ENCODE measurements at places on chromosomes 3 and 15.

- DNase-seq = no peak
Observed at GRCh38 chr15:72070817-72071447, 47.0 kb downstream of the MYO9A start.

- no peak for DNase-seq
Observed at GRCh38 chr15:81865850-81866537, 179.8 kb downstream of the MEX3B start.

DNA sequence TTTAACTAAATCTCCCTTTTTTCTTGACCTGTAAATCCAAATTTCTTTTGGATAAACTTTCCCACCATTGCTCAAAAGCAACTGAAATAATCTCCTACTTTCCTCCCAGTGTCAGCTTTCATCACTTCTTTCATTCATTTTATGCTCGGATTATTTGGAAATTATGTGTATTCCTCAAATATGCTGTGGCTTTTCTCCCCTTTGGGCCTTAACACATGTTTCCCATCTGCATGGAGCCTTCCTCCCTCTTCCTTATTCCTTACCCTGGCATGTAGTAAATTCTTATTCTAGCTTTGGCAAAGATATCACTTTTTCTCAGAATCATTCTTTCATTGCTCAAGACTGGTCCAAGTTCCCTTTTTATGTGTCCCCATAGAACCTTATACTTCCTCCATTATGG lies 41.8 kb upstream of the TUSC7 start:
- DNase-seq = no peak

DNA sequence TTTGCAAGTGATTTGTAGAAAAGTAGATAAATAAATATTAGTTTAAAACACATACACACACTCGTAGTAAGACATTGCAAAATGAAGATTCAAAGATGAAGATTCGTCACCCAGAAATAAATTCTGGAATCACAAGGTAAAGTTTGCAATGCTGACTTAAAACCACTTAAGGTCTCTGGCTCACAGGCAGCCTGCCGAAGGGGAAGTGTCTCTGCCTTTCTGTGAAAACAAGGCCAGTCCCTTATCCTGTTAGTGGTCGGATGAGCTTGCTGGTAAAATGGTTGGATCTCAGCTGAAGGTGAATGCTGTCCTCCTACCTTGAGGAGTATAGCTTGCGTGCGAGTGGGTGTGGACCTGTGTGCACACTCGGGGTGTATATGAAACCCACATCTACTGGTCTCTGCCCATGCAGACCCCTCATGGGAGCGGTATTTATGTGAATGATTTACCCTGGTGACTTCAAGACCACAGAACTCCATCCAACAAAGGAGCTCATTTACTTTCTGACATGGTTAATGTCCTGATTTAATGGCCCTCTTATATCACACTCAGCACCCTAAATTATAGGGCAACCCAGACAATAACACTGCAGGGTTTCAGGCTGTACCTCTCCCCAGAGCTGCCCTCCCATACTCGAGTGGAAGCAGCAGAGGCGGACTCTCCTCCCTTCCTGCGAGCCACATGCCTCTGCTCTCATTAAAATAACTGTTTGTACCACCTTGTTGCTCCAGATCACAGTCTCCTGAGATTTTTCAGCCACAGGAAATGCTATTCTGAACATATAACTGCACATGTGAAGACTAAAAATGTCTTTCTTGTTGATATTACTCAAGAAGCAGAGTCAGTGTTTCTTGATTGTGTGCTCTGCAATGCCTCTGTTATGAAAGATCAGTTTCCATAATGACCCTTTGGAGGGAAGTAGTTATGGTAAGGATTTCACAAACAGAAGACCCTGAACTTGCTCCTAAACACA lies 45.9 kb upstream of the ALDH1A3 start:
- DNase-seq = no peak

DNA sequence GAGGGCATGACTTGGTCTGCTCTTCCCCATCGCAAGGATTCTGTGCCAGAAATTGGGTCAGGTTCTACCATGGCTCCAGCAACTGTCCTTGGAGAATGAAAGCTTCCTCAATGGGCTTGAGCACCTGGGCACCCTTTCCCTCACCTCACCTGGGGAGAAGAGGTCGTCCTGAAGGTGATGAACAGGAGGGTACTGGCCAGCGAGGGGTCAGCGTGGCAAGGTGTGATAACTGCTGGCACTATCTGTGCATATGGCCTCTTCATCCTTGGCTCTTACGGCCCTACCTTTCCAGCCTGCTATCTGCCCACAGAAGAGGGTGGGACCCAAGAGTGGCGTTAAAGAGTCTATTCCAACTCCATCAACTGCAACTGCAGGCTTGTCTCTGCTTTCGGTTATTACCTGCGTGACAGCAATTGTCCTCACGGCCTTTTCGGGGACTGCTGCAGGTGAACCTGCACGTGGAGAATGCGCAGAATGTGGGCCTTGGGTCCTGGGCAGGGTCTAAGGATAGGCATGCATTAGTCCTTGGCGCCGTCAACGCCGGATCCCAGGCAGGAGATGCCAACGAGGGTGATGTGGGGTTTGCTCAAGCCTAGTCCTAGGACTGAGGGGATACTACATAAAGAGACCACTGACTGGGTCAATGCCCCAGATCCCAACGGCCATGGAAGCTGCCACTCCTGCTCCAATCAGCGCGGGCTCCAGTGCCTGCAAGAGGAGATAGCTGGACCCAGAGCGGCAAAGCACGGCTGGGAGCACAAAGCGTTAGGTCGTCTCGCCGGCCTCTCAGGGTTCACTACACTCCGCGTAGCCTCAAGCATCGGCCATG lies 625 bp upstream of the RBM15B start:
- no peak for DNase-seq

DNA sequence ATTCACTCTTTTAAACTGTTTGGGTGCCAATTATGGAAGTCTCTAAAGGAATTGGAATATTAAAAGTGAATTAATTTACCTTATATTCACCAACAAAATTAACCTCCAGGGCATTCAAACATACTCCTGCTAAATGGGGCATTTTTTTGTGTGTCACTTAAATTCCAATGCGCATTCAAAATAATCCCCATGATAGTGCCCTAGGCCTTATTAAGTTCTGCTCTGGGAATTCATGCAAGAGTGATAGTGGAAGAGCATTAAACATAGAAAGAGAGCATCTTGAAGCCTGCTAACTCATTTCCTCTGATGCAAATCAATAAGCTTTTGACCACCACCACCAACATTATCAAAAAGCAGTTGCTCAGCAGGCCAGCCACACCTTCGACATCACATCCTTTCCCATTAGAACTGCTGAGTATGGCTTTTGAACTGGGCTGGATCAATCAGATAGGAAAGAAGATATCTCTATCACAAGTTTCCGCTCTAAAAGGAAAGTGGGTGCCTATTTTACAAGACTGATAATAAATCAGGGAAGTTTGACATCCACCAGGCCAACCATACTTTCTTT lies 156.7 kb downstream of the TMCO5A start:
- no peak for DNase-seq

GRCh38 chr3:54123776-54124196 lies 1.4 kb downstream of the CACNA2D3 start:
- no peak for DNase-seq

- no peak for DNase-seq
Observed at GRCh38 chr3:31753050-31753425, 220.3 kb downstream of the STT3B start.

GRCh38 chr3:148861277-148861869 lies 3.7 kb upstream of the CPA3 start:
- no peak for DNase-seq

GRCh38 chr15:57549935-57550334 lies 41.8 kb upstream of the MYZAP start:
- no peak for DNase-seq

GRCh38 chr15:71788646-71789579 lies 21.4 kb upstream of the NR2E3 start:
- no peak for DNase-seq

DNA sequence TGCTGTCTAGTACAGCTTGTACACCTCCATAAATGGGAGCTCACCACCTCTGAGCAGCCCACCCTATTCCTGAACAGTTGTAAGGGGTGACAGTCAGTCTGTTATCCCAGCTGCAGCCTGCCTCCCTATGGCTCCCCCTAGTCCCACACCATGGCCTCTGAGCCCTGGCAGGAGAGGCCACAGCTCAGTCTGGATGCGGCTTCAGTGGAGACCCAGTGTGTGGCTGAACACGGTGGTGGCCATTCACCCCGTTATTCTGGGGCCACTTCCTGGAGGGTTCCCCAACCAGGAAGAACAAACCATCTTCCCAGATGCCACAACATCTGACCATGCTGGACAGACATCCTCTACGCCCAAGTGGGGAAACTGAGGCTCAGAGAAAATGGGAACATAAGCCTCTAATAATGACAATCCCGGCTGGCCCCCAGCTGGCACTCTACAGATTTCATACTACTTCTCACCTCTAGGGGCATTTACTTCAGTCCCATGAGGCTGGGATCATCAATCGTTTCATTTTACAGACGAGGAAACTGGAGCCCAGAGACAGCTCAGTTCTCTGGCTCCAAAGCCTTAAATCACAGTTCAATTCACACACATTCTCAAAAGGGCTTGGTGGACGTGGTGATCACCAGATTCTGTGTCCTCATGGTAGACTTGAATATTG lies 9.2 kb upstream of the GRIP2 start:
- no peak for DNase-seq

DNA sequence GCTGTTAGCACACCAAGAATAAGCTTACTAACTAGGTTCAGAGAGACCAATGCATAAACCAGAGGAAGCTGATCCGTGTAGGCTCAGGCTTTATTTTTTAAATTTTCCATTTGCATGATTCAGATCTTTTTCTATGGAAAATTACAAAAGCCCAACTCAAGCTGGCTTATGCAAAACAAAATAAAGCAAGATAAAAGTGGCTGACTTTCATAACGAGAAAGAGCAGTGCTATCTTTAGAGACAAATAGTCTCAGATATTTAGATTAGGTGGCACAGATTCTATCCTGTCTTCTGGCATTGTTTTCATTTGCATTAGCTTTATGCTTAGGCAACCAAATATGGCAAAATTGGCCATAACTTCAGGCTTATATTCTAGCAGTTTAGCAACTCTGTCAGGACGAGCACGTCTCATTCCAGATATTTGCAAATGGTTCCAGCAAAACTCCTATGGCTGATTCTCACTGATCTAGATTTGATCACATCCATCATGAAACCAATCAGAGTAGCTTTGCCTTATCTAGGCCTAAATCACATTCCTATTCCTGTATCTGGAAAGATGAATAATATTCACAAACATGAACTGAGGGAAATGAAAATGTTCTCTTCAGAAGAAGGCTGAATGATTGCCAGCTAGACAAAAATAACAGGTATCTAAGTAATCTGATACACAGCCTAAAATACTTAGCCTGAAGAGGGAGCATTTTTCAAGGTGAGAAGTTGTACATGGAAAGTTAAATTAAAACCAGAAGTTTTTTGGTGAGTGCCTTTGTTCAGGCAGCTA lies 216.4 kb upstream of the DPPA4 start:
- no peak for DNase-seq

GRCh38 chr15:94269954-94270353 lies 38.6 kb downstream of the MCTP2 start:
- no peak for DNase-seq

GRCh38 chr15:36921484-36922091 lies 178.8 kb downstream of the MEIS2 start:
- DNase-seq = no peak

DNA sequence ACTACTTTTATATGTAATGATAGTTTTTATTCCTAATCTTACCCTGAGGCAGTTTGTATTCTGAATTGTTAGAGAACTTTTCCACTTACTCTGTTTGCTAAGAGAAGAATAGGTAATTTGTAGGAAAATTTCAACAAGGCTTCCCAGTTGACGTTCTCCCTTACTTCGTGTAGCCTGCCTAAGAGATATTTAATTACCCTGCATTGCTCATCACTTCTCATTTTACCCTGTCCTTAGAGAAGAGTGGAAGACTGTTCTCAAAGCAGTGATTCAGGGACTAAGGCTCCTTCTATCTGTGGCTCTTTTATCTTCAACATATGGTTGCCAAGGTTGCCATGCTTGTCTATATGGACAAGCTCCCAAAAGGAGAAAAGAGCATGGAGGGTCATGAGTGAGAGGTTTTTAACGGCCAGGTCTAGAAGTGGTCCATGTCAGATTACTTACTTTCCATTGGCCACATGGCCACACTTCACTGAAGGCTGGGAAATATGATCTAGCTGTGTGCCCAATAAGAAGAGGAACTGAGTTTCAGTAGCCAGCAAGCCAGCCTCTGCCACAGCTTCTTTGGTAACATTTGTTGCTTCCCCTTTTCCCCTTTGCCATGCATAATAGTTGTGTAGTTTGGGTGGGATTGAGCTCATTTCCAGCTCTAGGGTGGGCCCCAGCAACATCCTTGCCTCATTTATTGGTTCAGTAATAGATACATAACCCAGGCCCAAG lies 22.1 kb downstream of the PDE8A start:
- DNase-seq = no peak

DNA sequence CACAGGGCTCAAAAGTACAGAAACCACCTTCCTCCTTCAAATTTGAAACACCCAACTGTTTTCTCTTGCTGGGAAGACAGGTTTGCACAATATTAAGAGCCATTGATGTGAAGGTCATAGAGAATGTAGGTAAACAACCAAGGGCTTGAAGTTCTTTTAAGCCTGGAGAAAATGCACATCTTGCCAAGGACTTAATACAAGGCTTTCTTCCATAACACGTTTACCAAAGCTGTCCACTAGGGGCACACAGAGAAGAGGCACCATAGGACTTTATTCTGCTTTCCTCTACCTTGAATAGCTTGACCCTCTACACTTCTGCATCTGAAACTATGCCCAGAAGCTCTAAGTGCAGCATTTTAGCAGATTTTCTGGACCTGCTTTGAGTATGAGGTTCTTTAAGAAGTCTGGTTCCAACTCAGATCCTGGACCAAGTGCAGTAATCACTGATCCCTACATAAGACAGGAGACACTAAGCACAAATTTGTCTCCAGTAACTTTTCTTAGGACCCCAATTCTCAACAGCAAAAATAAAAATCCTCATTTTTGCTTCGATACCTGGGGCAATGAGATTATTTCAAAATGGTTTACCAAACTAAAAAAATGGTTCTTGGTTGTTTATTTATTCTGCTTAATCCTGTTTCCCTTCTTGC lies 138.0 kb downstream of the FBN1 start:
- peak; percentile 12 for DNase-seq

GRCh38 chr3:56879436-56880215 lies 77.9 kb upstream of the ARHGEF3 start:
- no peak for DNase-seq

GRCh38 chr3:71055257-71056001 lies 528.1 kb downstream of the FOXP1 start:
- DNase-seq = no peak

GRCh38 chr15:51270706-51271105 lies 67.7 kb downstream of the CYP19A1 start:
- DNase-seq = no peak

Data from thymus (tissue), 14 donors.